NCI-H748 treated with DMSO at 0.1 percent for 48 hours (cell line): ENCODE measurements at places on chromosomes 3 and 15.

DNA sequence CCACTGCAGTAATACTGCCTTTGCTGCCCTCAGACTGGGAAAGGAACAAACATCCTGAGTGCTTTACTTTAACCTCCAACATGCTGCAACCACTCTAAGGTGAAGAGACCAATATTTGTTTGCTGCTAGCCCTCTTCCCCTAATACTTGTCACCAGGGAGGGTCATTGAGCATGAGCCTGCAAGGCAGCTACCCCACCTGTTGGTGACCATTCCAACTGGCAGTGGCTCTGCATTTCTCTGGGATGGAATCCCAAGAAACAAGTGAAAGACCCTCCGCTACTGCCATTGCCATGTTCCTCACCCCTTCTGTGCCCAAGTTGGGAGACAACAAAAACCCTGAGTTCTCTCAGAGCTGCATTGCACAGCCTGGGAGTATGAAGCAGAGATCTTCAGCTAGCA is 462.7 kb downstream of the ZBBX start:
- no peak for DNase-seq

DNA sequence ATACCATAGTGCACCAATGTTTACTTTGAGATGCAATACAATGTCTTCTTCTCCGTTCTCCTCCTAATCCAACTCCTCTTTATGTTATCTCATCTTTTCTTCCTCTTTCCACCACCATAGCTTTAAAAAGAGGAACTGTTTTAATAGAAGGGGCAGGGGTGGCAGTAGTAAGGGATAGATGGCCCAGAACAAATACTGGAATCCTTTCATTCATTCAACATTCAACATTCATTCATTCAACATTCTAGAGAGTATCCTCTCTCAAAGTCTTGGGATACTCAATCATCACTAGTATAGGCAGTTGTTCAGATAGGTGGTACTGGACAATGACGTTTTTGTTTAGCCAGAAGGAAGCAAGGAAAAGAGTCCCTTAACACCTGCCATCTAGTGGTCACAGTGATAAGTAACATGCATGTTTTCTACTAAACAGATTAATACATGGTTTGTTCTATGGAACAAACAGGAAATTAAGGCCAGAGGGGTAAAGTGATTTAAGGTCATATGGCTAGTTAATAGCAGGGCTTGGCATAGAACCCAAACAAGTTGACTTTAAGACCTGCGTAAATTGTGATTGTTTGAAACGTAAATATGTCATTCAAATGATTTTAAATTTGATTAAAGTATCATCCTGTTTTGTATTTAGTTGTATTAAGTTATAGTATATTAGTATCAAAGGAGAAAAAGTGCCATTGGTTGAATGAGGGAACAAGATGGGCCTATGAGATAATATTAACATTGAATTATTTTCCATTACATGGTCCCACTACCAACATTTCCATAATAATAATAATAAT is 26.9 kb upstream of the EHHADH start:
- DNase-seq: peak; percentile 40

- DNase-seq: no peak
Measured at GRCh38 chr15:58690703-58691102, 58.8 kb downstream of the ADAM10 start.

GRCh38 chr3:120688121-120688520 is 6.1 kb upstream of the HGD start:
- no peak for DNase-seq

DNA sequence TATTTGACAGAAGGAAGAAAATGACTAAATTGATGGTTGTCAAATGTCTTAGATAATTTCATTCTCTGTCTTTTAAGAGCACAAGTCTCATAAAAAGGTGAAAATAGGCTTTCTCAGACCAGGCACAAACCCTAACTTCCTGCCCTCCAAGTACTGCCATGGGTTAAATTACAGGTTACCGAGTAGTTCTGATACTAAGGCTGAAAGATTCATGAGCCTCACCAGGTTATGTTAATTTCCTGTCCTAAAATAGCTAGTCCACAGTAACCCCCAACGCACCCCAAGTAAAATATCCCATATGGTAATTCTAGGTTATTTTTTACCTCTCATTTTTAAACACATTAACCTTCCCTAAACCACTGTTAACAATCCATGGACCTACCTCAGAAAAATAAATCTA is 42.0 kb downstream of the GSK3B start:
- no peak for DNase-seq

DNA sequence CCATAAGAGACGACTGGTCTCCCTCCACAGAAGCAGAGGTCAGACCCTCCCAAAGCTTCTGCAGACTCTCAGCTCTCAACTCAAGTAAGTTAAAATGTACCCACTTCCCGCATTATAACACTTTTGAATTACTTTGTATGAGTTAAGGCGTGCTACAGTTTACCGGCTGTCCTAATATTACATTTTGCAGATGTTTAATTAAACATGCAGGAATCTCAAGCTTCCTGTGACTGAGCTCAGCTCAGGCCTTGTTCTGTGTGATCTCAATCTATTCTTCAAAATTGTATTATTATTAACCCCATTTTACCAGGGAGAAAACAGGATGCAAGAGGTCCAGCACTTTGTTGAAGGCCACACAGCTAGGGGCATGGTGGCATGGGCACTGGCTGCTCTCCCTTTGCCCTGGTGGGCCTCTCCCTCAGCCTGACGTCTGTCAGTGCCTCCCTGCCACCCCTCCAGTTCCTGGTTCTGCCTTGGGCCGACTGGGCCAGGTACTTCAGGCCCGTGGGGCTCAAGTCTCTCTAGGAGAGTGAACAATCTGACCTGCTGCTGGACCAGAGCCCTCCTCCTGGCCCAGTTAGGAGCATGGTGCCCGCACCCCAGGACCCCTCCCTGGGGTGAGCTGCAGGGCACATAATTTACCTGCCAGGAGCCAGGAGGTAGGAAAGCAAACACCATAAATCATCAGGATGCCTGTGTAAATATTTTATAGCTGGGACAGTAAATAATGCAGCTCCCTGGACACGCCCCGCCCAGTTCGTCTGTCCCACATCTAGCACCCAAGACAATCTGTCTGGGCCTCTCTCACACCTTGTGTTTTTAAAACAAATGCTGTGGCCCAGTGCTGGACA is 14.9 kb upstream of the RFT1 start:
- no peak for DNase-seq

DNA sequence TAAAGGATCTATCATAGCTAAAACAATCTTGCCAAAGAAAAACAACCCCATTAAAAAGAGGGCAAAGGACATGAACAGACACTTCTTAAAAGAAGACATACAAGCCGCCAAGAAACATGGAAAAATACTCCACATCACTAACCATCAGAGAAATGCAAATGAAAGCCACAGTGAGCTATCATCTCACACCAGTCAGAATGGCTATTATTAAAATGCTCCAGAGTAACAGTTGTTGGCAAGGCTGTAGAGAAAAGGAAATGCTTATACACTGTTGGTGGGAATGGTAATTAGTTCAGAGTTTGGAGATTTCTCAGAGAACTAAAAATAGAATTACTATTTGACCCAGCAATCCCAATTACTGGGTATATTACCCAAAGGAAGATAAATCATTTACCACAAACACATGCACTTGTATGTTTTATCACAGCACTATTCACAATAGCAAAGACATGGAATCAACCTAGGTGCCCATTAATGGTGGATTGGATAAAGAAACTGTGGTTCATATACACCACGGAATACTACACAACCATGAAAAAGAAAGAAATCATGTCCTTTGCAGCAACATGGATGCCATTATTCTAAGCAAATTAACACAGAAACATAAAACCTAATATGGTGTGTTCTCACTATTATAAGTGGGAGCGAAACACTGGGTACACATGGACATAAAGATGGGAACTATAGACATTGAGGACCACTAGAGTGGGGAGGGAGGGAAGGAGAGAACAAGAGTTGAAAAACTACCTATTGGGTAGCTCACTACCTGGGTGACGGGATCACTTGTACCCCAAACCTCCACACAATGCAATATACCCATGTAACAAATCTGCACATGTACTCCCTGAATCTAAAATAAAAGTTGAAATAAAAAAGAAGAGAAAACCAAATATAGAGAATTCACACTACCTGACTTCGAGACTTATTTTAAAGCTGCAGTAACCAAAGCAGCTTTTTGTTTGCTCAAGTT is 32.6 kb downstream of the ITGA11 start:
- DNase-seq: no peak

DNA sequence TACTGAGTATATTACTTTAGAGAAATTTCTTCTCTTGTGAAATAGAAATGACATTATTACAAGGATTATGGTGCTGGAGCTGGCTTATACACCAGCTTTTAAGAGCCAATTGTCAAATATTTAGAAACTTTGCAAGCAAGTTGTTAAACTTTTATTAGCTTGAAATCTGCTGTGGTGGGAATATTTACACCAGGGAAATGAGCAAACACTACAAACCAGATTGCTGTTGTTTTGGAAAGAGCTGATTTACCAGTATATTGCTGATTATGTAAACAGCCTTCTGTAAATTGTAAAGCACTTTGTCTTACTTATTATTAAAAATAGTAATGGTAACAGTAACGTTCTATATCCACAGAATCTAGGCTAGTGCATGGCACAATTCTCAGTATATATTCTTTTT is 61.5 kb downstream of the MAP3K13 start:
- DNase-seq: no peak

DNA sequence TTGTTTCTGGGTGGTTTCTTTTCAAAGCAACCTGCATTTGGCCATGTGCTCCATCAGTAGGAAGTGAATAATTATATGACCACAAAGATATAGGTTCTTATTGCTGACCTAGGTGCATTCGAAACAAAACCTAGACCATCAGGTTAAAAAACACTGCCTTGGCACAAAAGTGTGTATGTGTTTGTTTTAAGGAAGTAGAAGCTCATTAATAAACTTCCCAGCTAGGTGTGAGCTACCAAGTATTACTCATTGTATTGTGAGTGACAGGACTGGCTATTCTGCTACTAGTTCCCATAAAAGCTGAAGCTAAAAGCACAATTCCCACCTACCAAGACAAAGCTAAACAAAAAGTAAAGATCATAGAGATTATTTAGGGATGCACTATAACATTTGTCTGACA is 168.2 kb downstream of the TP63 start:
- DNase-seq: no peak

DNA sequence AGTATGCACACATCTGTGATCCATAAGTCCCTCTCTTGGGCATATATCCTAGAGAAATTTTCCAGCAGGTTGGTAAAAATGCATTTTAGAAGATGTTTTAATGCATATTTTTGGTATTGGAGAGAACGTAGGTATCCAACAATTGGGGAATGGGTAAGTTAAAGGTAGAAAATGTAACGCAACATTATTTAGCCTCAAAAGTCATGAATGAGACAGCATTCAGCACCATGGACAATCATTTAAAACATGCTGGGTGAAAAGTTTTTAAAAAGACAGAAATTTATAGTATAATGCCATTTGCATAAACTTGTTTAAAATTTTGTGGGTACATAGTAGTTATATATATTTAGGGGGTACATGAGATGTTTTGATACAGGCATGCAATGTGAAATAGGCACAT is 43.4 kb downstream of the TRIM69 start:
- DNase-seq: no peak

- DNase-seq: no peak
Measured at GRCh38 chr15:101313041-101313761, 18.2 kb upstream of the SNRPA1 start.

DNA sequence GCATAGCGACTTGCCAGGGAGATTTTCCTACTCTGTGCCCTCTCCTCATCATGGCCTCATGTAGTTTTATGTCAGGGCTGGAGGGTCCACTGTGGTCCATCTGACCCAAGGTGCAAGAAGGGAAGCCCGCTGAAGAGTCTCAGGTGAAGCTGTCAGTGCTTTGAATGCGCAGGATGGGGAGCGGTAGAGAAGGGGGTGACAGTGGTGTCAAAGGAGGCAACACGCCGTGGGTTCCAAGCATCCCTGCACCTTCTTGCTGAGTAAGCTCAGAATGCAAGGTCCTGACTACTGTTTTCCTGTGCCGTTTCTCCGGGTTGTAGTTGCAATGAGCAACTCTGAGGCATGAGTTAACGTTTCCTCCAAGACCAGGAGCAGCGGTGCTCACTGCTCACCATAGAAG is 44.9 kb upstream of the RAB6B start:
- no peak for DNase-seq

DNA sequence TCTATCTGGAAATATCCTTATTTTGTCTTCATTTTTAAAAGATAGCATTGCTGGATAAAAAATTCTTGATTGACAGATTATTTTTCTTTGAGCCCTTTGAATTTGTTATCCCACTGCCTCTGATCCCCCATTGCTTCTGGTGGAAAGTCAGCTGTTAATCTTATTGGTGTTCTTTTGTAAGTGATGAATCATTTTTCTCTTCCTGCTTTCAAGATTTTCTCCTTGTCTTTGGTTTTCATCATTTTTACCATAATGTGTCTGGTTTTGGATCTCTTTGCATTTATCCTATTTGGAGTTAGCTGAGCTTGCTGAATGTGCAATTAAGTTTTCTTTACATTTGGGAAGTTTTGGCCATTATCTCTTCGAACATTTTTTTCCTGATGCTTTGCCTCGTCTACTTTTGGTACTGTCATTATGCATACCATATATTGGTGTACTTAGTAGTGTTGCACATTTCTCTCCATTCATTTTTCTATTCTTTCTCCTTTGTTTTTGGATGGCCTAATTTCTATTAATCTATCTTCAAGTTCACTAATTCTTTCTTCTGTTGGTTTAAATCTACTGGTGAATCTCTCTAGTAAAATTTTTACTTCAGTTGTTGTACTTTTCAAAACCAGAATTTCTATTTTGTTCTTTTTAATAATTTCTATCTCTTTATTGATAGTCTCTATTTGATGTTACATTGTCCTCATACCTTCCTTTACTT is 440.0 kb upstream of the PROK2 start:
- DNase-seq: no peak

DNA sequence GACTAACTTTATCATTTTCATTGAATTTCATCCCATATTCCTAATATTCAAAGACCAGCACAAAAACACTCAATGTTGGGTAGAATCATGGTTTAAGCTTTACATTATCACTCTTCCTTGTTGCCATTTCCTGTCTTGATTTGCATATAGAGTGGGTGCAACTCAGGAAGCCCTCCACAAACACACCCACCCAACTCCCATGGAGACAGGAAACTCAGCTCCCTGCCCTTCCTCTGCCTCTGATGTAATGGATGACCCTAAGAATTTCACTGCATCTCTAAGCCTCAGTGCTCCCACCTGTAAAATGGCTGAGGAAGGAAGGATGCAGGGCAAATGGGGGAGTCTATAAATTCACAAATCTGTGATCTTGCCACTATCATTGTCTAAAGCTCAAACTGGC is 98.1 kb upstream of the BFSP2 start:
- DNase-seq: no peak

DNA sequence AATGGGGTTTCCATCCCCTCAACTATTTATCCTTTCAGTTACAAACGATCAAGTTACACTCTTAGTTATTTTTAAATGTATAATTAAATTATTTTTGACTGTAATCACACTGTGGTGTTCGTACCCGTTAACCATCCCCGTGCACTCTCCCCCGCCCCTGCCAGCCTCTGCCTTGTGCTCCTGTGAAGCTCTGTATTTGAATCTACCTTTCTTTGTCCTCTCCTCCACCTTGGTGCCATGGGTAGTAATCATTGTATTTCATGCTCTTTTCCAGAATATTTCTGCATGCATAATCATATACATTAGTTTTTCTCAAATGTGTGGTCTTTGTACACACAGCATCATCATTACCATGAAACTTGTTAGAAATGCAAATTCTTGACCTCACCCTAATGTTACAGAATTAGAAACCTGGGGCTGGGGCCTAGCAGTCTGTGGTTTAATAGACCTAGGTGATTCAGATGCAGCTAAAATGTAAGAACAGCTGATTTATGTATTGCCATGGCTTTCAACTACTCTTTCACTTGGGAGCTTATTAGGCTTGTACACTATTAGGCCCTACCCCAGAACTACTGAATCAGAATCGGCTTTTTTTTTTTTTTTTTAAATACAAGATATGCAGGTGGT is 91.5 kb downstream of the STT3B start:
- no peak for DNase-seq
